ENCODE measurements at places on chromosomes 16 and 17.

DNA sequence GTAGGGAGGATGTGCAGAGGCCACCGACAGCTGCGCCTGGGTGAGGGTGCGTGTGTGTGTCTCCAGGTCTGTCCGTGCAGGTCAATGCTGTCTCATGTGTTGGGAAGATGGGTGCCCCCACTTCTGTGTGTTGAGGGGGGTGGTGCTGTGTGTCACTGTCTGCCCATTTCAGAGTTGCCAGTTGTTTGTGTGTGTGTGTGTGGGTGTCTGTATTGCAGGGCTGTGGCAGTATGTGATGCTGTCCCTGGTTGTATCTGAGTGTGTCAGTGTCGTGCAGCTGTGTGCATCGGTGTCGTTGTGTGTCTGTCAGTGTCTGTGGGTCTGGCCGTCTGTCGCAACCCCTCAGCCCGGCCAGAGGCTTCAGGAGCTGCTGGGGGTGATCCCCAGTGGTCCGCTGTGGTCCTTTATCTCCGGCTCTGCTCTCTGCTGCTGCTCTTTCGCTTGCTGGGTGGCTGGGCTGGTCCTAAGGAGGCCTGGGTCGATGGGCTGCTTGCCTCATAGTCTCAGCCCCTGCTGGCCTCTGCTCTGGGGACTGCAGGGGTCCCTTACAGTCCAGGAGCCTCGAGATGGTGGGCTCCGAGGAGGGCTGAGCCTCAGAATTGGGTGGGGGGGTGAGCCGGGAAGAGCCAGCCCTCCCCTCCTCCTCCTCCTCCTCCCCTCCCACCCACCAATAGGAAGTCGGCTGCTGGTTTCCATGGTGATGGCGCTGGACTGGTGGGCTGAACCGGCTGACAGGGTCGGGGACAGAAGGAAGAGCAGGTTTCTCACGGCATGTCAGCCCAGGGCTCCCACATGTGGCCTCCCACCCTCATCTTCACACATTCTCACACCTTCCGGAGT lies at the start of gene TSPOAP1:
Gene TSPOAP1, minus strand, starts transcription at position 601 of the 840 bp plus-strand sequence. CDS start 875 bp downstream, outside the sequence.
- DNase-seq: peak; percentile 97

GRCh38 chr16:48911700-48912099 lies 301.7 kb upstream of the N4BP1 start:
- peak; percentile 7 for DNase-seq

GRCh38 chr16:59527206-59527997 lies 793.3 kb upstream of the GOT2 start:
- DNase-seq: no peak

DNA sequence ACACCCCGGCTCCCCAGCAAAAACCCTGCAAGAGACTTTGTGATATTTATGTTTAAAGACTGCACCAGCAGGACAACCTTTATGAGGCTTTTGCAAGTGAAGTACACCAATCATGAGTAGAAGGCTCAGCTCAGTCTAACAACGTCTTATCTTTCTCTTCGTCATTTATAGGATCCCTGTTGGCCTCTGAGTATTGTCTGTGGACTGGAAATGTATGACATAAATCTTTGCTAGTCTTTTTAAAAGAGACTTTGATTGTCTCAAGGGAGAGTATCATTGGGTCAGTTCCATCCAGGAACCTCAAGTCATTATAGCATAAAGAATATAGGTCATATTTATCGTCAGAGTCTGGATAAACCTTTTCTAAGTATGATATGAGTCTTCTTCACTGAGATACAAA lies 505.0 kb upstream of the SOX9 start:
- no peak for DNase-seq

DNA sequence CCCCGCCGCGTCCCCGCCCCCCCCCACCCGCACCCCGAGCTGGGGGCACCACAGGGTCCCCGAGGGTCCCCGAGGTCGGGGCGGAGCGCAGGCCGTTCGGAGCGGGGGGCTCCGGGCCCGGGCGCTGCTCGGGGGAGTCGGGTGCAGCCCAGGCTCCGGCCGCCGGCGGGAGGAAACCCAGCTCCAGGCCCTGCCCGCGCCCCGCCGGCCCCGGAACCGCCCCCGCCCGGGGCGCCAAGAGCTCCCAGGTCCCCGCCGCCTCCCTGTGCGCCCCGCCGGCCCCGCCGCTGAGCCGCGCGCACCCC lies 33.2 kb upstream of the RPH3AL start:
- DNase-seq: no peak

GRCh38 chr17:72915625-72916081 lies 176.8 kb downstream of the SLC39A11 start:
- DNase-seq: no peak

DNA sequence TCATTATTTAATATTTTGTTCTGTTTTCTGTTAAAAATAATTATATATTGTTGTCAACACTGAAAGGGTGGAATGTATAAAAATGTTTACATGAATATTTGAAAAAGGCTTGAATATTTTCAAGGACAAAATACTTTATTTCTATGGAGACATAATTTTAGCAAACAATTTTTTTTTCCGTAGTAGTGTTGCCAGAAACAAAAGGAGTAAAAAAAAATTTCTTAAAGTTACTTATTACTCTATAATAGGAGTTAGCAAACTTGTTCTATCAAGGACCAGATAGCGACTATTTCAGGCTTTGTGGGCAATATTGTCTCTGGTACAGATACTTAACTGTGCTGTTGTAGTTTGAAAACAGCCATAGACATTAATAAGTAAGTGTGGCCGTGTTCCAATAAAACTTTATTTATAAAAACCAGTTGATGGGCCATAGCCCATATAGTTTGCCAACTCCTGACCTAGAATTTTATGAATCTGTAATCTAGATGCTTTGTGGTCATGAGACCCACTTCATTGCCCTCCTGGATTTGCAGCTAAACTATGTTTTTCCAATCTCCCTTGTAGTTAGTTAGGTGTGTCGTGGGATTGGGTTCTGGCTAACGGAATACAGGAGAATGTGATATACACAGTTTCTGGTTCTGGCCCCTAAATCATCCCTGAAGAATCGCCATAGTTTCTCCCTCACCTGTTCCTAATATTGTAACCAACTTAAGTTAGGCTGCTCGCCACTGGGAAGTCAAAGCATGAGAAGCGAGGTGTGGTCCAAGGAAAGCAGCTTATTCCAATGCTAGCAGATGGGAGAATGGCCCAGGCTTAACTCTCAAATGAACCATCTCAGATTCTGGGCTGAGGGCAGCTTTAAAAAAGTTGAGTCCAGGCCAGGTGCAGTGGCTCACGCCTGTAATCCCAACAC lies 153.6 kb downstream of the ABCA8 start:
- no peak for DNase-seq

GRCh38 chr16:87584271-87584670 lies 18.0 kb upstream of the JPH3 start:
- no peak for DNase-seq

- peak; percentile 35 for DNase-seq
Observed at GRCh38 chr16:25012525-25012991, 2.6 kb downstream of the ARHGAP17 start.

GRCh38 chr16:82641336-82641984 lies 14.7 kb downstream of the CDH13 start:
- no peak for DNase-seq

DNA sequence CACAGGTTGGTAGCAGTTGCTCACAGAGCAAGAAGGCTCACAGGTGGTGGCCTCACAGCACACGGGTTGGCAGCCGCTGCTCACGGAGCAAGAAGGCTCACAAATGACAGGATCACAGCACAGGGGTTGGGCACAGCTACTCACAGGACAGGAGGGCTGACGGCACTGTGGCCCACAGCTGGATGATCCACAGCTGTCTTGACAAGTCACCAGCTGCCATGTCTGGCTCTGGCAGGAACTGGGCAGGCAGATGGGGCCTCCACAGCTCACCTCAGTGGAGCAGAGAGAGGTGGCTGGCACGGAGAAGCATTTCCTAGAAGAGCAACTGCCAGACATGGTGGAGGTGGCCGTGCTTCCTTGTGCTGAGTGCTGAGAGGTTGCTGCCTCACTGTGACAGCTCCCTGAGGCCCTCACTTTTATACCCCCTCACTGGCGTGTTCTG lies at the start of gene KRTAP16-1:
Gene KRTAP16-1, minus strand, starts transcription at position 392 of the 442 bp plus-strand sequence. Its CDS starts 56 bp downstream, at position 336.
- DNase-seq: no peak

DNA sequence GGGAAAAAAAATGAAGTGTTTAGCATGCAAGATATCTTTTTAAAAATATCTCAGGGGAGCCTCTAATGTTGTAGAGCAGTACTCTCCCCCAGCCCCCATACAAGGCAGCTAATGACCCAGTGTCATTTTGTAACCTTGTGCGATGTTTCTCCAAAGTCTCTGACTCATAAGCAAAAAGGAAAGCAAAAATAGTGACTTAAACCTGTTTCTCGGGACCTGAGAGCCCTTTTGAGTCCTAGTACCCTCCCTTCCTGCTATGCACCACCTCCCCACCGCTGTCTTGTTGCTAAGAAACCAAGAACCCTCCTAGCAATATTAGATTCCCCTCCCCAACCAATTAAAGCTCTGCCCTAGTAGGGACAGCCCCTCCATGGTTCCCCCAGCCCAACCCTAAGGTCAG lies 2.8 kb downstream of the MYCBPAP start:
- DNase-seq: peak; percentile 27

DNA sequence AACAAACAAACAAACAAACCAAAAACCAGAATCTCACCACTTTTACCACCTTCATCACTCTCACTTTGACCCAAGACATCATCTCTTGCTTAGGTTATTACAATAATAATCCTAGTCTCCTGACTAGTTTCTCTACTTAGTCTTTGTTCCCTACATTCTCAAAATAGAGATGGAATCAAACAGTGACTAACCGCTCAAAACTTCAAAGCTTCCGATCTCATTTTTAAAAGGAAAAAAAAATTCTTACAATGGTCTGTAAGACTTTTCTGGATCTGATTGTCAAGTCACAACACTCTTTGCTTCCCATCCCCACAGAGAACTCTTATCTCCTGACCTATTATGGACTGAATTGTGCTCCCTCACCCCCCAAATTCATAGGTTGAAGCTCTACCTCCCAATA lies 60.9 kb downstream of the SPAG9 start:
- no peak for DNase-seq

DNA sequence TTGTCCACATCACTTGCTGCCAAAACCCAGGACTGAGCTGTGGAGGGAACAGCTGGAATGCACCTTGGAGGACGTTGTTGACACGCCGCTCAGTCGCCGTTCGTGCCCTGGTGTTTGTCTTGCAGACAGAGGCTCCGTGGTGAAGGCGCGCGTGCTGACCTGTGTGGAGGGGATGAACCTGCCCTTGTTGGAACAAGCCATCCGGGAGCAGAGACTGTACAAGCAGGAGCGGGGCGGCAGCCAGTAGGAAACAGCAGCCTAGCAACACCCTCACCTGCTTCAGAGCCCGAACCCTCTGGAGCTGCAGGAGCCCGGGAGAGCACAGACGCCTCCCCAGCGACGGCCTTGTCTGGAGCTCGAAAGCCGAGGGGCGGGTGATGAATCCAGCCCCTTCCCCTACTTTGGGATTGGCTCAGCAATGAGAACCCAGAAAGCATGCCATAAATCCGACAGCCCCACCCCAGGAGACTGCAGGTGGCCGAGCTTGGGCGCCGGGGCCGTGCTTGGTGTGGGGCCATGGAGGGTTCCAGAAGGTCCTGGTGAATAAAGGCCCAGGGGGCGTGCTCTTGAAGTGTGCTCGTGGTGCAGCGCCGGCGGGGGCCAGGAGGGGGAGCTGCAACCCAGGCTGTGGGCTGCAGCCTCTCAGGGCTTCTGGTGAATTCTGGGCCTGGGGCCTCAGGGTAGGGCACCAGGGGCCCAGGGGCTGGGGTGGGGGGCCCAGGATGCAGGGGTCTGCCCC lies 470 bp upstream of the CDK3 start:
- DNase-seq: peak; percentile 71

- DNase-seq: no peak
Observed at GRCh38 chr16:69924777-69925191, 26.4 kb upstream of the CLEC18A start.

DNA sequence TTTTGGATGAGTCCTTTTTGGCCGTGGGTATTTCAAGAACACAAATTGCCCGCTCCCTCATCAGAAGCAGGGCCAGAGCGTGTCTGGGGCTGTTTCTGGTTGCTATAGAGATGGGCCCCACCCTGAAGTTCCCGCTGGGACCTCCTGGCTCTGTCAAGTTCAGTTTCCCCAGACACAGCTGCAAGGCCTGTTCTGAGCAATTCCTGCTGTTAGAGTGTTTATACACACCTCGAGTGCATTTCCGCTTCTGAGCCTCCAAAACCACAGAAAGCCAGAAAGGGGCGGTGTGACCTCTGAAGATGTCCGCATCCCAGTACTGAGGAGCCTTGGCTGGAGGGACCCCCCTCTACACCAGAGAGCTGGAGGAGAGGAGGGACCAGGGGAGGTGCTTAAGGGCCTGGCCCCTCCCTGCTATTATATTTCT lies 9.3 kb upstream of the WBP2 start:
- DNase-seq: peak; percentile 81

- peak; percentile 52 for DNase-seq
Observed at GRCh38 chr17:27430882-27431491, 25.3 kb upstream of the KSR1 start.

DNA sequence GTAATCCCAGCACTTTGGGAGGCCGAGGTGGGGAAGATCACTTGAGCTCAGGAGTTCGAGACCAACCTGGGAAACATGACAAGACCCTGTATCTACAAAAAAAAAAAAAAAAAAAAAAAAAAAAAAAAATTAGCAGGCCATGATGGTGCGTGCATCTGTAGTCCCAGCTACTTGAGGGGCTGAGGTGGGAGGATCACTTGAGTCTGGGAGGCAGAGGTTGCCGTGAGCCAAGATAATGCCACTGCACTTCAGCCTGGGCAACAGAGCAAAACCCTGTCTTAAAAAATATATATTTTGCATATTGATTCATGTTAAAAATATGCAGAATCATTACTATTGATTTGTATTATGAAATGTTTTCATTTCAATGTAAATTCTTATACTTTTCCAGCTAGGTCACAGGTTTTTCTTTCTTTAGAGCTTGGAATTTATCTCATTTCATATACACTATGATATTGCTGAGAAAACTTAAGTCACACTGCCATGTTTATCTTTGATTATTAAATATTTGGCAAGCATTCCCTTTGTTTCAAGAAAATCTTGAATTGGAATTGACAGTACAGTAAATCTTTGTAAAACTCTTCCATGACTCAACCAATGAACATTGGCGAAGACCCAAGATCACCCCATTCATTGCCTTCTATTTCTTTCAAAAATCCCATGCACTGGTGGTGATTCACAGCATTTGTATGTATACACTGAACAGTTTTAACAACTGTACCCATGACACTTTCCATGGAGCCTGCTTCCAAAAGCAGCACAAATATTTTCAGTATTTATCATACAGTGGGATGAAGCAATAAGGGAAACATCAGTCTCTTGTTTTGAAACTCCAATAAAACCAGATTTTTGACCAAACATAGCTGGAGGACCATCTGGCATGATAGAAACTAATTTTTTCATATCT lies 83.5 kb upstream of the TNRC6A start:
- DNase-seq: peak; percentile 11

GRCh38 chr17:29504711-29505110 lies 62.1 kb downstream of the ABHD15 start:
- no peak for DNase-seq
